ENCODE measurements at places on chromosomes 12 and 14.

GRCh38 chr14:100617410-100618317, 30.4 kb upstream of the BEGAIN start:
- DNase-seq: no peak

- no peak for DNase-seq
These were observed at the start of gene HPD for GRCh38 chr12:121858662-121859572. Gene HPD (minus strand): TSS chr12:121858859. CDS start chr12:121858823, 36 bp downstream.

DNA sequence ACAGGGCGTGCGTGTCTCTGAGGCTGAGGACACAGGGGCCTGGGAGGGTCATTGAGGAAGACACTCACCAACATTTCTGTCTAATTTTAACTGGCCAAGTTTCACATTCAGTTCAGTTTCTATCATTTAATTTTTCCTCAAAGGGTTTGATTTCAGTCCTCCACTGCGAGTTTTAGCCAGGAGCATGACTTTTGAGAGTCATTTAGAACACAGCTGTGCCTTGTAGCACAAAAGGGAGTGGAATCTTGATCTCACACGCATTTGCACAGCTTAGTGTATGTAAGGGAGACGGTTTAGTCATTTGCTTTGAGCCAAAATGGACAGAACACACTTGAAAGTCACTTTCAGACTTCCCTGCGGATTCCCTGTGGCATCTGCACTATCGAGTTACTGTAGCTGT, 1090.8 kb downstream of the BCL11B start:
- DNase-seq: no peak

- DNase-seq: no peak
These were observed 264.6 kb downstream of the ADGRD1 start for GRCh38 chr12:131218026-131218922.

GRCh38 chr12:57175428-57176138, 28.2 kb upstream of the LRP1-AS start:
- DNase-seq: no peak
